Activated CD8-positive, alpha-beta memory T cell treated with anti-CD3 and anti-CD28 coated beads, Interleukin-2, amount 50 U/mL, for 48 hours (primary cell): ENCODE measurements at places on chromosomes 2 and 18.
A peak's percentile ranks its signal among the peaks of the same experiment; 100 is the strongest.

DNA sequence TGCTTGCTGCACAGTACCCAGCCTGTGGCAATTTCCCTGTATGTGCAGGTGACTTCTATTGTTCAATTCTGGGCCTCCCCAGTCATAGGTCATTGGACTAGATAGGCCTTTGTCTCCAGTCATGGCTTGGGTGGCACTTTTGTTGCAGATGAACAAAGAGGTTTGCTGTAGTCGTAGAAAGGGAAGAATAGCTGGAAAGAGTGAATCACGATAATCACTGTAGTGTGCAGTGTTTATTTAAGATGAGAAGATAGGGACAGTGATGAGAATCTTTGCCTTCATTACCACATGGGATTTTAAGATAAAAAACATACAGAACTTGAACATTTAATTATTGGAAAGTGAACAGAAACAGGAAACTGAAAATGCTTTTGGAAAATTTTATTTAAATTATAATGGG lies 156.1 kb upstream of the CYRIA start:
- no peak for DNase-seq

GRCh38 chr2:116467243-116467642 lies 1347.2 kb upstream of the DDX18 start:
- no peak for DNase-seq

GRCh38 chr2:63622751-63623150 lies 34.0 kb downstream of the MDH1 start:
- no peak for DNase-seq

GRCh38 chr2:19900931-19901441 lies 797 bp downstream of the TTC32 start:
- no peak for DNase-seq

- DNase-seq: no peak
Measured at GRCh38 chr2:240478346-240479110, 43.1 kb downstream of the GPC1 start.

DNA sequence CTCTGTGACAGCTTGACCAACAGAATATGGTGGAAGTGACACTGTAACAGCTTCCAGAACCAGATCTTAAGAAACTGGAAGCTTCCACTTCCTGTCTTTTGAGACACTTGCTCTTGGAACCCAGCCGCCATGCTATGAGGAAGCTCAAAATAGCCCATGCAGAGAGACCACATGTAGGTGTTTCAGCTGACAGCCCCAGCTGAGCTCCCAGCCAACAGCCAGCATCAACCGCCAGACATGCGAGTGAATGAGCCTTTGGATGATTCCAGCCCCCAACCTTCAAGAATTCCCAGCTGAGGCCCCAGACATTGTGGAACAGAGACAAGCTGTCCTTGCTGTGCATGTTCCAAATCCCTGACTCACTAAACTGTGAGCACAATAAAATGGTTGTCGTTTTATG lies 27.9 kb downstream of the ACVR1 start:
- DNase-seq: no peak

GRCh38 chr18:42039396-42039795 lies 84.4 kb downstream of the PIK3C3 start:
- DNase-seq: no peak

DNA sequence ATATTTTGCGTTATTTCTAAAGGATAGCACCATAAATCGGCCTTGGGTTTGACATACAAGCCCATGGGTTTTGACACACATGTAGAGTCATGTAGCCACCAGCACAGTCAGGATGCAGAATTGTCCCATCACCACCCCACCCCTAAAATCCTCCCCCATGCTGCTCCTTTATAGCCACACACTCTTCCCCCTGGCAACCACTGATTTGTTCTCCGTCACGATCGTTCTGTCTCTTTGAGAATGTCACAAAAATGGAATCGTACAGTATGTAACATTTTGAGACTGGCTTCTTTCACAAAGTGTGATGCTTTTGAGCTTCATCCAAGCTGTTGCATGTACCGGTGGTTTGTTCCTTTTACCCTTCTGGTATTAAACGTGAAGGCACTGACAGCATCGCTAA lies 39.1 kb downstream of the CRACDL start:
- no peak for DNase-seq

GRCh38 chr2:17030047-17030446 lies 364.4 kb upstream of the CYRIA start:
- no peak for DNase-seq

- no peak for DNase-seq
Measured at GRCh38 chr2:18959952-18960717, 370.8 kb upstream of the NT5C1B start.

- DNase-seq: no peak
Measured at GRCh38 chr2:69601179-69601612, 42.3 kb downstream of the AAK1 start.

- DNase-seq: no peak
Measured at GRCh38 chr18:6997808-6998207, 119.8 kb downstream of the LAMA1 start.

- no peak for DNase-seq
Measured at GRCh38 chr2:240306185-240306584, 129.3 kb upstream of the GPC1 start.

DNA sequence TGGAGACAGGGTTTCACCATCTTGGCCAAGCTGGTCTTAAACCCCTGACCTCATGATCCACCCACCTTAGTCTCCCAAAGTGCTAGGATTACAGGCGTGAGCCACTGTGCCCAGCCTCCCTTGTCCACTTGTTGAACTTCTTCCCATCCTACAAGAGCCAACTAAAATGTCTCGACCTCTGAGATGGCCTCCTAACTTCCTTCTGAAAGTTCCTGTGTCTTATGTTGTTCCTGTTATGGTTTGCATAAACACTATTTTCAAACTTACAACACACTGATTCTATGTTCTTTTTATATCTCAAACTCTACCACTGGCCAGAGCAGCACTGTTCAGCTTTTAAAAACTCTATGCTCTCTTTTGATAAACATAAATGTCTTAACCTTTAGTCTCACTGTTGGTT lies 63.3 kb upstream of the UGP2 start:
- no peak for DNase-seq

DNA sequence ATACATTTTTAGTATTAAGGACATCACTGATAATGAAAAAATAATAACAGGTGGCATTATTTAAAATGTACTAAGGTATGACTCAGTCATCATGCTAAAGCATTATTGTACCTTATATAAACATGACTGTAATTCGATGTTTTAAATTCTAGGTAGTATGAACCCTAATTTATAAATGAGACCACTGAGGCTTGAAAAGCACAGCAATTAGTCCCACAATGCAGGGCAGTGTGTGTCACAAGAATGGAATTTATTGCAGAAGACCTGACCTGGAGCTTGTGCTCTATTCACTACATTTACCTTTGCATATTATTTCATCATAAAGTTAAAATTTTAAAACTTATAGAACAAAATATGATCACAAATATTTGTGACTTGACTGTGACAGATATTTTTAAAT lies 358.5 kb upstream of the DSEL start:
- no peak for DNase-seq

- no peak for DNase-seq
Measured at GRCh38 chr2:61705625-61706024, 148.2 kb downstream of the FAM161A start.

- no peak for DNase-seq
Measured at GRCh38 chr2:10783421-10783820, 29.2 kb downstream of the PDIA6 start.

GRCh38 chr2:206766057-206766930 lies 888 bp downstream of the FASTKD2 start:
- no peak for DNase-seq

DNA sequence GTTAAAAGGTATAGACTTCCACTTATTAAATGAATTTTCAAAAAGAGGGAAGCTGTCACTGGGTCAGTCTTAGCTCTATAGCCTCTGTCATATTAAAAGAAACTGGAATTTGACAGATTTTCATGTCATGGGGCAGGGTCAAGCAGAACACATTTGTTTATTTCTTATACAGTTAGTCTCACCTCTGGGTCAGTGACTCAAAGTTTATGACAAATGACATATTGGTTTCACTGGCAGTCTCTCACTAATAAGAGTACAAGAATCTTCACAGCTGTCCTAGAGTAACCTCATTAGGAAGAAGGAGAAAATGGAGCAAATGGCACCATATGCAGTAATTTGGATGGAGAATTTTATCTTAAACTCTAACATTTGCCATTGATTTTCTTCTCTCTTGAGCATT lies 63.2 kb downstream of the MBD2 start:
- no peak for DNase-seq

DNA sequence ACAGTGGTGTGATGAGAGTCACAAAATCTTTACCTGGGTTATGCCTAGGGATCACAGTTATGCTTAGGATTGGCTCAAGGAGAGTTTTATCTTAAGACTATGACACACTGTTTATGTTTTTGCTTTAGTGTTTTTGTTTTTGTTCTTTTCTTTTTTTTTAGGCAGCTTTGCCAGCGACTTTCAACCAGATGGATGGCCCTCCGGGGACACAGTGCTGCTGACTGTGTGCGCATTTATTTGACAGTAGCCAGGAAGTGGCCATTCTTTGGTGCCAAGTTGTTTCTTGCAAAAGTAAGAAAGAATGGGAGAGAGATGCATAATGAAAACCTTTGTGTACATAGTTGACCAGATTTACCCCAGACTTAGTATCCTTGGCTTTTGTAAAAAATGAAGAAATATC lies 15.1 kb upstream of the DYNC2LI1 start:
- DNase-seq: no peak

DNA sequence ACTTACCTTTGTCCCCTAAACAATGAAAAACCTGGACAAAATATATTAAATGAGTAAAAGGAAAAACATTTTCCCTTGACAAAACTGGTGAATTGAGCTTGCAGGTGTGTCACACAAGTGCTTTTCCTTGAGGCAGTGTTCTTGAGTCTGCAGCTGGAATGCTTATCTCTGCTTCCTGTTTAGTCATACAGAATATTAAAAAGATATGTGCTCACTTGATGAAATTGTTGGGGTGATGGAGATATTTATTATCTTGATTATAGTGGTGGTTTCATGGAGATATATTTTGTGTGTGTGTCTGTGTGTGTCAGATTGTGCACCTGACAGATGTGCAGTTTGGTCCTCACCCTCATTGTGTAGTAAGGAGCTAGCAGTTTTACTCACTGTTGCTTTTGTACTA lies 3.3 kb downstream of the TAF1B start:
- DNase-seq: no peak

DNA sequence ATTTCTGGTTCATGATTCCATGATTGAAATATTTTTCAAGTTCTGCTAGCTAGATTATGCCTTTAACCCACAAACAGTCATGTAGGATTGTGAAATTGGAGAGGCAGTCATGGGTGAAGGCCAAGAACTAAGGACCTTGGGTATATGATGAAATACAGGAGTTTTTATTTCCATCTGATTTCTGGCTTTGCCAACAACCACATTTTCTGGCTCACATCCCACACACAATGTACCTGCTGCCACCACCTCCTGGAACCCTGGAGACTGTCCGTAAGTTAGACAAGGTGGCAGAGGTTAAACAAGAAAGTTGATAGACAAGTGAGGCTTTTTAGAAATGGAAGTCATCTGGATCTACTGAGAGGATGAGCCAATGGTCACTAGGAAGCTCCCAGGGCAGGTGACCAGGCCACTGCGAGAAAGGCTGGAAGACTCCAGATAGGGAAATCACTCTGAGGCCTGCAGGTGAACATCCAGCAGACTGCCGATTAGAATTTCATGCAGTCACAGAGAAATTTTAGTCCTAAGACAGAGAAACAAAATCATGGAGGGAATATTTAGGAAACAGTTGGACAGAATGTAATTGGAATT lies 402.0 kb downstream of the ALK start:
- no peak for DNase-seq

- no peak for DNase-seq
Measured at GRCh38 chr2:31406593-31407385, 7.8 kb downstream of the XDH start.

DNA sequence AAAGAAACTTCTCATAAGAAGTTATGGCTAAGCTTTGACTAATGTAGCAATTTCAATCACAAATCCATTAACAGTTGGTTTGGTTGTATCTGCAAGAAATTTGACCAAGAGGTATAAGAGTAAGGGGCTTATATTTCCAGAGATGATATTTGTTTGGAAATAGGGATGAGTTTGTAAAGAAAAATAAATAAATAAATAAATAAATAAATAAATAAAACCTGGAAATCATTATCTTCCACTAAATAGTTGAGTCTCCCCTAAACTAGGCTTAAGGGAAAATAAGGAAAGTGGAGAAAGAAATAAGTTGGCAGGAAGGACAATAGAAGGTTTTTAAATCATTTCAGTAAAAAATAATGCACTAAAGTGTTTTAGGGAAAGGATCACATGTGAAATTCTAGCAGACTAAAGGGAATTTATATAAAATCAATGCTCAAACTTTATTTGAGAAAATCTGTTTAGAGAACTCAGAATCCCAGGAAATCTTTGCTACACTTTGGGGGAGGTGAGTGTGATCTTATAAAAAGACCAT lies 23.5 kb upstream of the SCN7A start:
- DNase-seq: no peak

- DNase-seq: no peak
Measured at GRCh38 chr2:224183086-224183485, 144.0 kb upstream of the SERPINE2 start.

GRCh38 chr18:13465476-13465875 lies 246.9 kb downstream of the LDLRAD4 start:
- DNase-seq: peak; percentile 45

GRCh38 chr18:7633171-7633570 lies 66.1 kb downstream of the PTPRM start:
- DNase-seq: no peak

GRCh38 chr2:58357521-58357920 lies 116.4 kb upstream of the FANCL start:
- DNase-seq: no peak

DNA sequence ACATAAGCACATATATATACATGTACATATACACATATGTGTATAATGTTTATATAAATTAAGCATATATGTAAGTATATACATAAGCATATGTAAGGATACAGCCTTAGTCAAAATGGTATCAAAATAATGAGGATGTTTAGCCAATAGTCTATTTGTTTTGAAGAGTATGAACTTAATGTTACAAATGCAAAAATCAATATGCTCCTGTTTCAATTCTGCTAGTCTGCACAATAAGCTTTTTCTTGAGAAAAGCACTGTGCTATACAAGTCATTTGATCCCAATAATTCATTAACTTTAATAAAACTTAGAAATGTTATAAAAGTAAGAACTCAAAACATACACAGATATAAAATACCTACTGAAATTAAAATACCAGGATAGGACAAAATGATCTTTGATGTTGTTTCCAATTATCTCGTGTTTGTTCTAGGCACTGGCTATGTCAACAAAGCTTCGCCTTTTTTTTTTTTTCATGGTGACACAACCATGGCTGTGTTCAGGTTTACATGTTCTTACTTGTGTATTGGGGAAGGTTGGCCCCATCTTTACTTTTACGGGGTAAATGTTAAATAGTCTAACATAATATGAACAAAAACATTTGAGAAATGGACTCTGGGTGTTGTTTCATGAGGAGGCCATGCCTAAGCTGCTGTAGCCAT lies 271.1 kb upstream of the CDH19 start:
- DNase-seq: no peak
